ENCODE measurements at places on chromosomes 13 and 19.

- no peak for DNase-seq
Observed at GRCh38 chr19:11684987-11685675, 53.6 kb downstream of the ZNF823 start.

GRCh38 chr13:33369073-33369472, 83.5 kb upstream of the STARD13 start:
- DNase-seq, result no peak

DNA sequence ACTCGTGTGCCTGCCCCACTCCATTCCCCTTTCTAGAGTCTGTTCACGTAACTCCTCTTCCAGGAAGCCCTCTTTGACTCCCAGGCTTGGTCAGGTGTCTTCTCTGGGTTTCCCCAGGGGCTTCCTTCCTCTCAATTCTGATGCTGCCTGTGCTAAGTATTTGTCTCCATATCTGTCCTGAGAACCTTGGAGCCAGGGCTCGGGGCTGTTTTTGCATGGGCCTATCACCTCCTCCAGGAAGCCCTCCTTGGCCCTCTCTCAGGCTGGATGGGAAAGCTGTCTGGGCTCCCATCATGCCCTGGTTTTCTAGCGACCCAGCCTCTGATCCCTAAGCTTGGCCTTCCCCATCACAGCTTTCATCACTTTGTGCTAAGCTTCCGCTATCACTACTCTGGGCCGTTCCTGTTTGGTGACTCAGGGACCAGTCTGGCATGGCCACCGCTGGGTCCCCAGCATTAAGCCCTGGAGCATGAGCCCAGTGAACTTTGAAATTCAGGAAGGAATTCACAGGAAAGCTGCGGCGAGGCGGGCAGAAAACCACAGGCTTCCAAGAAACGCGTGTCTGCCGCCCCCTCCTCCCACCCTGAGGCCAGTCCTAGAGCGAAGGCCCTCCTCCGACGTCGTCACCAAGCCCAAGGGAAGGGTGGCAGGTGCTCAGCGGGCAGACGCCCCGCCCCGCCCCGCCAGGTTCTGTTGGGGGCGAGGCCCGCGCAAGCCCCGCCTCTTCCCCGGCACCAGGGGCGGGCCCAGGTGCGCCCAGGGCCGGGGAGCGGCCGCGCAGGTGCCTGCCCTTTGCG, 486 bp upstream of the SPINT2 start:
- peak; percentile 89 for DNase-seq

- no peak for DNase-seq
Observed at GRCh38 chr19:20385061-20385460, 180.5 kb downstream of the ZNF737 start.

GRCh38 chr19:46603752-46604231, 2.7 kb downstream of the CALM3 start:
- no peak for DNase-seq

DNA sequence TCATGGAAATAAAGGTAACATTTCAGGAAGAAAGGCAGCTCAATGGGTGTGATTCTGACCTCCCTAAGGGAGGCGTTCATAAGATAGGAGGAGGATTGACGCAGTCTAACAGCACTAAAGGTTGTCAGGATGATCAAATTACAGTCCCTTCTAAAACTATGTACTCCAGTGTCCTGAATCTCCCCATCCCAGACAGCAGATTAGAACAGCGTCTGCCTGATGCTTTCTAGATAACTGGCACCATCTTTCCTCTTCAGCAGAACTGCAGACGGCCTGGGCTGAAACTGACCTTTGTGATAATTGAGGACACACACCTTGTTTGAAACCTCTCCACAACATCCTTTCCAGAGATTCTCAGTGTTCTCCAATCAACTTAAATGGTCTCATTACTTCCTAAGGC, 25.5 kb upstream of the SACS start:
- DNase-seq, result no peak

- DNase-seq, result no peak
Observed at GRCh38 chr13:35292329-35292728, 184.2 kb downstream of the MAB21L1 start.

- DNase-seq, result no peak
Observed at GRCh38 chr13:20441879-20442278, 83.8 kb downstream of the CRYL1 start.

- no peak for DNase-seq
Observed at GRCh38 chr19:37986048-37986750, 79.2 kb downstream of the SIPA1L3 start.

- no peak for DNase-seq
Observed at GRCh38 chr13:62173958-62174357, 758.3 kb upstream of the PCDH20 start.

DNA sequence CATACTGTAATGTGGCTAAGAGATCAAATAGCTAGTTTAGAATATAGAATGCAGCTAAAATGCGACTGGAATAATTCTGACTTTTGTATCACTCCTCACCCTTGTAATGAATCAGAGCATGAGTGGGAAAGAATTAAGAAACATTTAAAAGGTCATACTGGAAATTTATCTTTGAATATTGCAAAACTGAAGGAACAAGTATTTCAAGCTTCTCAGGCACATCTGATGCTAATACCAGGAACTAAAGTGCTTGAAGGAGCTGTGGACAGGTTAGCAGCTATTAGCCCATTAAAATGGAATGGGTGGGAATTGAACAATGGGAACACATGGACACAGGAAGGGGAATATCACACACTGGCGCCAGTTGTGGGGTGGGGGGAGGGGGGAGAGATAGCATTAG, 144.2 kb upstream of the ZNF91 start:
- no peak for DNase-seq

DNA sequence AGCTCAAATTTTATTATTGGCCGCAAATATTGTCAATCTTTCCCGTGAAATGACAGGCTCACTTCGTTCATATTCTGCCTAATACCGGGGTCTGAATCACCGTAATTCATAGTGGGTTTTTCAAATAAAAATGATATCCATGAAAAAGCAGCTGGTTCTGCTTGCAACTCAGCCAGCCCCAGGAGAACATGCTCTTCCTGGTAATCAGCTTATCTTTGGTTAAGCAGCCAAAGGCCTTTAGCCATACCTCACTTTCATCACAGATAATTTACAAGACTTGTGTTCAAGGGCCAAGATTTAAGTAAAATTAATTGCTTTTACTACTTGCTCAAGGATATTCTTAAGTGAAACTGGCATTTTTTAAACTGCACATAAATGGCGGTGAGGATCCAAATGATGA, 22.5 kb downstream of the RNASEH2B start:
- DNase-seq, result no peak

DNA sequence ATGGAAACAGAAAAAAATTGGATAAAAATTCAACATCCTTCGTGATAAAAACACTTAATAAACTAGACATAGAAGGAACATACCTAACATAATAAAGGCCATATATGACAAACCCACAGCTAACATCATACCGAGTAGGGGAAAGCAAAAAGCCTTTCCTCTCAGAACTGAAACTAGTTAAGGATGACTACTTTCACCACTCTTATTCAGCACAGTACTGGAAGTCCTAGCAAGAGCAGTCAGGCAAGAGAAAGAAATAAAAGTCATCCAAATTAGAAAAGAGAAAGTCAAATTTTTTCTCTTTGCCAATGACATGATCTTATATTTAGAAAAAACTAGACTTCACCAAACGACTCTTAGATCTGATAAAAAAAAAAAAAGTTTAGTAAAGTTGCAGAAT, 25.8 kb upstream of the SLC7A9 start:
- DNase-seq, result no peak
